HL-60 (cell line): ENCODE measurements at places on chromosomes 7 and 10.

DNA sequence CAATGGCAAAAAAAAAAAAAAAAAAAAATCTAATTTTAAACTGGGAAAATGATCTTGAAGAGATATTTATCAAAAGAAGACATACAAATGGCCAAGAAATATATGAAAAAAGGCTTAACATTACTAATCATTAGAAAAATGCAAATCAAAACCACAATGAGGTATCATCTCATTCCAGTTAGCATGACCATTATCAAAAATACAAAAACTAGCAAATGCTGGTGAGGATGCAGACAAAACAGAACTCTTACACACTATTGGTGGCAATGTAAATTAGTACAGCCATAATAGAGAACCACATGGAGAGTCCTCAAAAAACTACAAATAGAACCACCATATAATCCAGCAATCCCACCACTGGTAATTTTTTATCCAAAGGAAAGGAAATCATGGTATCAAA is 489.6 kb downstream of the TNS3 start:
- no peak for DNase-seq

DNA sequence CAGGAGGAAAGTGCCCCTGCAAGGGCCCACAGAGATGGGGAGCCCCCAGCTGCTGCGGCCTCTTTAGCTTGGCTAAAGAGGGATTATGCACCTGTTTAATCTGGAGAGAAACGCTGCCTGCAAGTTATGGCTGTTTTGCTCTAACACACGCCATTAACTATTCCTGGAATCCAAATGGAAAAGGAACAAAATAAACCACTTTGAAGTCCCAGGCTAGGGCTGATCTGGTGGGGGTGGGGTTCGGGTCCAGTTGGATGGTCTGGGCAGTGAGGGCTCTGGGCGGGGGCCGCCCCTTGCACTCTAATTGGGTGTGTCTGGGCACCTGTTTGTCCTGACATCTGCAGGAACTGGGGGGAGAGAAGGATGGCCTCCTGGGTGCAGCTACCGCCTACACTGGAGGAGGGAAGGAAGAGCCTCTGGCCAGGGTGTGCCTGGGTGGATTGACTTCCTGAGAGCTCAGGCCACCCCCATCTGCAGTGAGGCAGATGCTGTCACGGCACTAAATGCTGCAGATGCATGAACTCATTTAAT is 300.6 kb downstream of the ZEB1 start:
- DNase-seq: no peak

DNA sequence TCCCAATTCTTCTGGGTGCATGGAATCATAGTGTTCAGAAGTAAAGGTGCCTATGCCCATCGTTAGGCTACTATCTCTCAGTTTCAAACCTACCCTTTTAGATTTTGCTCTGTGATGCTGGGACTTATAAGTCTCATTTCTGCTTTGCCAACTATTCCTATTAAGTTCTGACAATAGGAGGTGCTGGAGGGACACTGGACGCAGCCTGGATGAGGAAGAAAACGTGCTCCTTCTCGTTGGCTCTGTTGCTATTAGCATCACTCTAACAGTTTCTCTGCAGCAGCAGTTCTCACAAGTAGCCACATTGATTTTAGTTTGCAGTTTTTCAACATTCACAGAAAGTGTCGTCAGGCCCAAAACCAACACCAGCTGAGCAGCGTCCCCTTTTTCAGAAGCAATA is 72.4 kb downstream of the ABCC2 start:
- no peak for DNase-seq

DNA sequence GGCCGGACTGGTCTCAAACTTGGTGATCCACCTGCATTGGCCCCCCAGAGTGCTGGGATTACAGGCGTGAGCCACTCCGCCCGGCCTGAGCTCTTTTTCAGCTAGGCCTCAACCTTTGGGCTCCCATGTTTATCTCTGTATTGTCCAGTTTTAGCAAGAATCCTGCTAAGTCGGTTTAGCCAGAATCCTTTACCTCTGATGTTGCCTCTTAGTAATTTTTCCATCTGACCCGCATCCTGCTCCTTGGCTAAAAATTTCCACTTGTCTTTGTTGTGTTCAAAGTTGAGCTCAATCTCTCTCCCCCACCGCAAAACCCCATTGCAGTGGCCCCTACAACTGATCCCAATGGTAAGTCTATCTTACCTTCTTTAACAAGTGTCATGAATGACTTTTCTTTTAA is 20.7 kb upstream of the ST7 start:
- DNase-seq: no peak

- DNase-seq: no peak
Observed at GRCh38 chr10:31148951-31149350, 117.3 kb upstream of the ZNF438 start.

DNA sequence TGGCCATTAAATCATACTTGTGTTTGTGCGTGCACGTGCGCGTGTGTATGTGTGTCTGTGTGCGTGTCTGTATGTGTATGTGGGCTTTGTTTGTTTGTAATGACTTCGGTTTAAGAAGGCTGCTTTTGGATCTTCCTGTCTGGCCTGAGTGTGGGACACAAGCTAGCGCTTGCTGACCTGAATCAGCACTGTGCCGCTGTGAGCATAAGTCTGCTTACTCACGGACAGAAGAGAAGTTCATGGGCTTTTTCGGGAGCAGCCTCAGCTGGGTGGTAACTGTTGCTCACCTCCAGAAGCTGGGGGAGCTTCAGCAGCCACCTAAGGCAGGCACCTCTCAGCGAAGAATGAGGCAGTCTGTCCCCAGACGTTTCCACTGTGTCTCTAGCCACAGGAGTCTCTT is 56.1 kb upstream of the TRUB1 start:
- DNase-seq: no peak

DNA sequence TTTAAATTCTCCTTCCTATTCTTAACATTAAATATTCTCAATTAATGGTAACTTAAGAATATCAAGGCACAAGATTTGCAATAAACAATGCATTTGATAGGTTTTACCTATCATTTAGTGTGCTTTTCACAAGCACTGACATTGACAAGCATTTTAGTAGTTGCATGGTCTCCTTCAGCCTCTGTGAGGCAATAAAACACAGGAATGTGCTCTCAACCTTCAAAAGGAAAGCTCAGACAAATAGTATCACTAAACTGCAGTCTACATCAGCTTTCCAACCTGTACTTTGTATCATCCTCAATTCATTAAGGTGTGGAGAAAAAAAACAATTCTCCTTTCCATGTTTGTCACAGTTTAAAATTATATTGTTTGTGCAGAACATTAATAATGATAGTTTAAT is 51.1 kb upstream of the TSPAN13 start:
- no peak for DNase-seq
